ENCODE measurements at places on chromosomes 12 and 14. TPM values are rescaled to one million over a fixed set of nuclear protein-coding genes. Genes with fewer than 3 reads are reported as not detected.

The MUCL1 gene
- total RNA-seq, result not detected

DNA sequence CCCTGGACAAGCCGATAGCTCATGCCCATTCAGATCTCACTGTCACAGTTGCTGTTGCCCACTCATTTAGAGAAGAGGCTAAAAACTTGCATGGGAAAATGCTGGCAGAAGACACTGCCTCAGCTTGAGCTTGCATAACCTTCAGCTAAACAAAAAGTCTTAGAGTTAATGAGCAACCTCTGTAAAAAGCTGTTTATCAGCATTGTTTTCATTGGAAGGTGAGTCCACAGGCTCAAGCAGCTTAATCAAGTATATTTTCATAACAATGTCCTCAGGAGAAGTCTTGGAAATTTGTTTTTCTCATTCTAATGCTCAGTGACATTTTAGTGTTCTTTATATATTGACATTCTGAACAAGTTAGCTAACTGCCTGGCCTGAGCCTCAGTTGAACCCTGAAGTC, 872.9 kb downstream of the TMTC2 start:
- DNase-seq, result no peak
- H3K36me3 ChIP-seq, result peaks cover 31% of the 10 kb centered on the region
- H3K4me3 ChIP-seq, result 0 out of 2 replicates have a peak overlapping the region, but pooled peaks have one; percentile 8
- H3K27ac ChIP-seq, result peak overlapping the region; percentile 66
- H3K27me3 ChIP-seq, result no peaks in the 10 kb centered on the region

- no peaks in the 10 kb centered on the region for H3K27me3 ChIP-seq
- DNase-seq, result no peak
- no peak overlapping the region for H3K4me3 ChIP-seq
- H3K36me3 ChIP-seq, result no peaks in the 10 kb centered on the region
These were observed 49.0 kb upstream of the PDE3A start for GRCh38 chr12:20319366-20319765.

DNA sequence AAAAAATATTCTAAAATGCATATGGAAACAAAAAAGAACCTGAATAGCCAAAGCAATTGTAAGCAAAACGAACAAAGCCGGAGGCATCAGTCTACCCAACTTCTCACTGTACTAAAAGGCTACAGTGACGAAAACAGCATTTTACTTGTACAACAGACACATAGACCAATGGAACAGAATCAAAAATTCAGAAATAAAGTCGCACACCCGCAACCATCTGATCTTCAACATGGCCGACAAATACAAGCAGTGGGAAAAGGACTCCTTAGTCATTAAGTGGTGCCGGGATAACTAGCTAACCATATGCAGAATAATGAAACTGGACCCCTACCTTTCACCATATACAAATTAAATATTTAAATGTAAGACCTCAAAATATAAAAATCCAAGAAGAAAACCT, 203.9 kb upstream of the PPFIA2 start:
- no peaks in the 10 kb centered on the region for H3K36me3 ChIP-seq
- no peaks in the 10 kb centered on the region for H3K4me1 ChIP-seq
- H3K27ac ChIP-seq, result no peak overlapping the region
- H3K27me3 ChIP-seq, result no peaks in the 10 kb centered on the region
- DNase-seq, result no peak

DNA sequence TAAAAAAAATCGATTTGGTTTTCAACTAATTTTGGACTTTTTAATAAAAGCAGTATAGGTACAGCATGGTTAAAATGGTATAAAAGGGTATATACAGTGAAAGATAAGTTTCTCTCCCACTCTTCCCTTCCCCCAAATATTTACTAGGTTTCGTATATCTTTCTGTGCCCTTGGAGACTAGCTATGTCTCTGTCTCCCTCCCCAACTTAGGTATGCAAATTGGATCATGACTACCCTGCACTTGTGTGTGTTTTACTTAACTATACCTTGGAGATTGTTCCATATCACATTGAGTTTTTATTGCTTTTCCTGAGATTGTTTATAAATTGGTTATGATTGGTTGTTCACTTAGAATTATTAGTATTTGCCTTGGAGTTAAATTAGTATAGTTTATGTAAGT, 19.4 kb downstream of the AEBP2 start:
- peak overlapping the region; percentile 78 for H3K27ac ChIP-seq
- no peak overlapping the region for H3K4me3 ChIP-seq
- H3K4me1 ChIP-seq, result peaks cover 67% of the 10 kb centered on the region
- peaks cover 31% of the 10 kb centered on the region for H3K36me3 ChIP-seq
- no peaks in the 10 kb centered on the region for H3K27me3 ChIP-seq
- no peak for DNase-seq

The TAS2R9 gene
- total RNA-seq, result not detected

The KRT6C gene
- total RNA-seq, result not detected

DNA sequence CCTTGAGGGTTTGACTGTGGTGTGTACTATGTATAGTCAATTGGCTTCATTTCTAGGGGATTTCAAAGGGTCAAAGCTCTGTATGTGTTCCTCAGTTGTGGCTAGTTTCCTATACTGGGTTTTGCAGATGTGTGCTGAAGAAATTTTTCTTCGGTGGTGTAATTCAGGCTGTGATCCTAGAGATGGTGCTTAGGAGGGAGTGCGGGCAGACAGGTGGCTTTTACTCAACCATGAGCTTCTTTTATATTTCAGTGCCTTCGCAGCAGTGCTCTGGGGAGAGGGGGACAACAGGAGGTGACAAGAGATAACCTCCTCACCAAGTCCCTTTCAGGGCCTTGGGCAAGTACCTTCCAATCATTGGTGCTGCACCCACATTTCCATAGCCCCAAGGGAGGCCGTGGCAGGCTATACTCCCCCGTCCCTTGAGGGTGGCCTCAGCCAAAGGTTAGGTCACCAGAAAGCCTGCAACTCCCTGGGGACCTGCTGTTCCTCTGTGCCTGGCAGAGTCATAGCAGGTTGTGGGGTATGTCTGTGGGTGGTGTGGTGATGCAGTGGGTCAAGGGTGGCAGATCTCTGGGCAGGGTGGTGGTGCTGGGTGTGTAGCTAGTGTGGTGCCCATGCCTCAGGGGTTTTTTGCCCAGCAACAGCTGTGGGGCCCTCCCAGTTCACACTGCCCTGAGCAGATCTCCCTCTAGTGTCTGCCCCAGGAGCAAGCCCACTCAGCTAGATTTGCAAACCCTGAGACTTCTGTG, 37.0 kb upstream of the TMX1 start:
- peaks cover 17% of the 10 kb centered on the region for H3K4me1 ChIP-seq
- DNase-seq, result no peak
- no peaks in the 10 kb centered on the region for H3K27me3 ChIP-seq
- H3K4me3 ChIP-seq, result no peak overlapping the region

- peaks cover 14% of the 10 kb centered on the region for H3K36me3 ChIP-seq
- H3K4me3 ChIP-seq, result no peak overlapping the region
- no peaks in the 10 kb centered on the region for H3K27me3 ChIP-seq
- no peak for DNase-seq
- H3K4me1 ChIP-seq, result peaks cover 45% of the 10 kb centered on the region
These were observed 68.2 kb upstream of the FOXN3 start for GRCh38 chr14:89485264-89485663.

The GCN1 gene
- 147 TPM for total RNA-seq

DNA sequence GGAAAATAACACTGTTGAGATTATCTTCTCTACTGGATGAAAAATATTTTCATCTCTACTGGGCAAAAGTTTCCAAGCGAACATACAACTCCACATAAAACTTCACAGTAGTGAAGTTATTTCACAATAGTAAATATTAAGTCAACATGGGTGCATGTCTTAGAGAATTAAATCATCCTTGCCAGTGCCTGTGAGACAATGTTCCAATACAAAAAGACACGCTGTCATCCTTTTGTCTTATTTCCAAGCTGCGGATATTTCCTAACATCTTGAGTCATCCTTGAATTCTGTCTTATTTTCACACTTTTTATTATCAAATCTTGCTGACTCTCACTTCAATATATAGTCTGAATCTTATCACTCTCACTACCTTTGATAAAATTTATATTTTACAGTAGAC, 142.9 kb upstream of the KITLG start:
- DNase-seq, result no peak
- no peaks in the 10 kb centered on the region for H3K36me3 ChIP-seq
- H3K4me3 ChIP-seq, result no peak overlapping the region
- no peaks in the 10 kb centered on the region for H3K27me3 ChIP-seq
- H3K27ac ChIP-seq, result no peak overlapping the region
- H3K4me1 ChIP-seq, result no peaks in the 10 kb centered on the region

The EEA1 gene
- 17.8 TPM for total RNA-seq

The DAO gene
- 0.17 TPM for total RNA-seq

The SYT10 gene
- total RNA-seq, result 0.78 TPM

DNA sequence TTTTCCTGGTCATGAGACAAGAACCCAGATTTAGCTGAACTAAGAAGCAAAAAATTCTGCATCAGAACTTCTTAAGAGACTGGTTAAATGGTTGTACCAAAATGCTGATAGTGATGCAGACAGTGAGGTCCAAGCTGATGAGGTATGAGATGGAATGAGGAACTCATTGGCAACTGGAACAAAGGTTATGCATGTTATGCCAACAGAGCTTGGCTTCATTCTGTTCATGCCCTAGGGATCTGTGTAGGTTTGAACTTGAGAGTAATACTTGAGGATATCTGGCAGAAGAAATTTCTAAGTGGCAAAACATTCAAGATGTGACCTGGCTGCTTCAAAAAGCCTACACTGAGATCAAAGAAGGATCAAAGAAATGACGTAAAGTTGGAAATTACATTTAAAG, 398.0 kb downstream of the FSCB start:
- DNase-seq, result no peak
- H3K27me3 ChIP-seq, result peaks cover 3% of the 10 kb centered on the region
- H3K4me3 ChIP-seq, result no peak overlapping the region
- H3K4me1 ChIP-seq, result peaks cover 3% of the 10 kb centered on the region

DNA sequence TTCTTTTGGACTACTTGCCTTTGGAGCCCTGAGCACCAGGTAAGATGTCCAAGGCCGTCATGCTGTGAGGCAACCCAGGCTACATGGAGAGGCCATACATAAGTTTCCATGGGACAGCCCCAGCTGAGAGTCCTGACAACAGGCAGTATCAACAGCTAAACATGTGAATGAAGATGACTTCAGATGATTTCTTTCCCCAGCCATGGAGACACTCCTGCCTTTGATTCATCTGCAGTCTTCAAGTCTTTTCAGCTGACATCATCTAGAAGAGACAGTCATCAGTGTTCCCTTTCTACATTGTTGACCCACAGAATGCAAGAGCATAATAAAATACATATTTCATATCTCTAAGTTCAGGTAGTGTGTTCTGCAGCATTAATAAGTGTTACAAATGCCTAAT, 398.7 kb downstream of the BTG1 start:
- H3K36me3 ChIP-seq, result peaks cover 6% of the 10 kb centered on the region
- H3K27ac ChIP-seq, result no peak overlapping the region
- H3K4me3 ChIP-seq, result no peak overlapping the region
- no peak for DNase-seq
- H3K4me1 ChIP-seq, result no peaks in the 10 kb centered on the region
- no peaks in the 10 kb centered on the region for H3K27me3 ChIP-seq

DNA sequence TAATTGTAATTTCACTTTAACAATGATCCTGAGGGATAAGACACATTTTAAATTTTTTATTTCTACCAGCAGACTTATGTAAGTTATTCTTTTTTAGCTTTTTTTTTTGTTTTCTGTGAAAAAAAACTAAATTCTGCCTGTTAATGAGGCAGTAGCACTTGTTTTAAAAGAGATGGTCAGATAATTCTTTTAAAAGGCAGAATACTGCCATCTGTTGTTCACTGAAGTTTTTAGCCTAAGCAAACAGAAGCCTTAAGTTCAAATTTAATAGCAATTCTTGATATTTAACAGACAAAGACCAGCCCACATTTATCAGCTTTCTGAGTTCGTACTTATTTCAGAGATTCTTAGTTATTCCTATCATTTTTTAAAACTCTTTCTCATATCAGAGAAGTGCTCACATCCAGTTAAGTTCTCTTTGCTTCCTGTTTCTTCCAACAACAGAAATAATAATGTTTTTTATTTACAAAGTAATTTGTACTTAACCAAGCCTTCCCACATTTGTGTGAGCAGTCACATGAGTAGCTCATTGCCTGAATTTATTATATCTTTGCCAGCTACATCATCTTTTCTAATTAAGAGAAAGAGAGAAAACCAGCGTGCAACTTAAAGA, 93.4 kb upstream of the SLCO1C1 start:
- no peak overlapping the region for H3K4me3 ChIP-seq
- no peaks in the 10 kb centered on the region for H3K36me3 ChIP-seq
- no peak for DNase-seq
- no peak overlapping the region for H3K27ac ChIP-seq

GRCh38 chr12:96398424-96399119, 1.7 kb downstream of the CDK17 start:
- no peaks in the 10 kb centered on the region for H3K27me3 ChIP-seq
- peak overlapping the region; percentile 15 for H3K27ac ChIP-seq
- DNase-seq, result no peak
- peak overlapping the region; percentile 88 for H3K4me3 ChIP-seq
- no peaks in the 10 kb centered on the region for H3K36me3 ChIP-seq

- no peaks in the 10 kb centered on the region for H3K27me3 ChIP-seq
- H3K27ac ChIP-seq, result no peak overlapping the region
- H3K36me3 ChIP-seq, result peaks cover 5% of the 10 kb centered on the region
- no peak overlapping the region for H3K4me3 ChIP-seq
- DNase-seq, result no peak
- H3K4me1 ChIP-seq, result peaks cover 43% of the 10 kb centered on the region
These were observed 58.9 kb upstream of the HMGA2 start for GRCh38 chr12:65765436-65765813.

DNA sequence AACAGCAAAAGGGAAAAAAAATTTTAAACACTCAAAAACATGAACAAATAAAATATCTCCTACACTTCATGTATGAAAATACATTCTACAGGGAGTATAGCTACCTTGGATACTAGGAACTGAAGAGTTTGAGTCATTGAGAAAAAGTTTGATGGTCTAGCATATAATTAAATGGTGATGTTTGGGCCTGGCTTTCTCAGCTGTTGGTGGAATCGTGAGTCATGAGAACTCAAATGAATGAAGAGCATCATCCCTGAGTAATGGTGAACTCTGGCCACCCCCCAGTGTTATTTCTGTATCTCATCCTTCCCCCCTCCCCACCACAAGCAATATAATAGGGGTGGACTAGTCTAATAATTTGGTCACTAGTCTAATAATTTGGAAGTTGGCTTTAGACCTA, 6.7 kb upstream of the SLC6A15 start:
- no peak overlapping the region for H3K27ac ChIP-seq
- H3K36me3 ChIP-seq, result no peaks in the 10 kb centered on the region
- H3K27me3 ChIP-seq, result peaks cover 3% of the 10 kb centered on the region
- H3K4me1 ChIP-seq, result no peaks in the 10 kb centered on the region

DNA sequence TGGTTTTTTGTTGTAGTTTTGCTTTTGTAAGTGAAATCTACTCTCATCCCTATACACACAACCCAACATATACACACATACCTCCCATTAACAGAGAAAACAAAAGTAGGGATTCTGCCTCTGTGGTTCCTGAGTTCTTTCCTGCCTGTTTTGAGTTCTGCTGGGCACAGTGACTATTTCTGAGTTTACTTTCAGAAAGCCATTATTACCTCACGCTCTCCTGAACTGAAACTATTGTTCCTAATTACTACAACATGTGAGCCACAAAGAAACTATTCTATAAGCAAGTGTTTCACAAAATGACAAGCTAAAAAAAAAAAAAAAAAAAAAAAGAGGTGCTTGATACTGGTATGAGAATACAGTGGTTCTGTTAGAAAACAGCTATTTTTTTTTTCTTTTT, 110.9 kb downstream of the ALG10B start:
- no peak for DNase-seq
- H3K27ac ChIP-seq, result no peak overlapping the region

- H3K4me1 ChIP-seq, result peaks cover 22% of the 10 kb centered on the region
- peaks cover 16% of the 10 kb centered on the region for H3K36me3 ChIP-seq
- no peaks in the 10 kb centered on the region for H3K27me3 ChIP-seq
- no peak overlapping the region for H3K27ac ChIP-seq
- DNase-seq, result no peak
- no peak overlapping the region for H3K4me3 ChIP-seq
These were observed 143.8 kb upstream of the FGD4 start for GRCh38 chr12:32255588-32255987.

Data from WTC11 (cell line).